Naive thymus-derived CD8-positive, alpha-beta T cell (primary cell): ENCODE measurements at places on chromosomes 4 and X. TPM values are rescaled to one million over a fixed set of nuclear protein-coding genes. Genes with fewer than 3 reads are reported as not detected.
A peak's percentile ranks its signal among the peaks of the same experiment; 100 is the strongest.

GRCh38 chrX:10166248-10166716, 9.5 kb downstream of the CLCN4 start:
- peaks cover 27% of the 10 kb centered on the region for H3K27me3 ChIP-seq
- H3K27ac ChIP-seq: no peak overlapping the region
- H3K36me3 ChIP-seq: no peaks in the 10 kb centered on the region
- no peak overlapping the region for H3K4me3 ChIP-seq
- H3K4me1 ChIP-seq: peaks cover 24% of the 10 kb centered on the region

DNA sequence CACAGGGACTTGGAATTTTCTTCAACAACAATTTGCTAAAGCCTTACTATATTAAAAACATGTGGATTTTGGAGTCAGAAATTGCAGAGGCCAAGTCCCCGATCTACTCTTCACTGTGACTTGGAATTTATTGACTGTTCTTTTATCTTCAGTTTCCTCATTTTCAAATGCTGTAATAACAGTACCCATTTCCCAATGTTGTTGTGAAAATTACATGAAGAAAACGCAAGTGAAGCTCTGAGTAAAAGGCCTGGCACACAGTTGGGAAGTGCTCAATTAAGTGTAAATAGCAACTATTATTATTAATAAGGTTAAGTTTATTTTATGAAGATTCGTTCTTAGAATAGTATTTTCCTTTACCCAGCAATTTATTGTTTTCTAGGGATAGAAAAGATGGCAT, 15.7 kb downstream of the STBD1 start:
- H3K4me3 ChIP-seq: no peak overlapping the region
- DNase-seq: no peak
- H3K27ac ChIP-seq: no peak overlapping the region
- no peaks in the 10 kb centered on the region for H3K36me3 ChIP-seq
- no peaks in the 10 kb centered on the region for H3K27me3 ChIP-seq

Gene NDUFA1
- 54.9 TPM for total RNA-seq

- H3K27ac ChIP-seq: no peak overlapping the region
- peaks cover 38% of the 10 kb centered on the region for H3K36me3 ChIP-seq
- H3K4me1 ChIP-seq: peaks cover 46% of the 10 kb centered on the region
Measured at GRCh38 chr4:38075370-38076152, 115.4 kb downstream of the PTTG2 start.

Gene NSG1
- 68.0 TPM for total RNA-seq

DNA sequence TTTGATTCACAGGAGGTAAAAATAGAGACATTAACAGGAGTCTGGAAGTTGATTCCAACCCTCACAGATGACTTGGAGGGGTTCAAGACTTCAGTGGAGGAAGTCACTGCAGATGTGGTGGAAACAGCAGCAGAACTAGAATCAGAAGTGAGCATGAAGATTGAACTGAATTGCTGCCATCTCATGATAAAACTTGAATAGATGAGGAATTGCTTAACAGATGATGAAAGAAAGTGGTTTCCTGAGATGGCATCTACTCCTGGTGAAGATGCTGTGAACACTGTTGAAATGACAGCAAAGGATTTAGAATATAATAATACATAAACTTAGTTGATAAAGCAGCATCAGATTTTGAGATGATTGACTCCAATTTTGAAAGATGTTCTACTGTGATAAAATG, 76.5 kb downstream of the RELL1 start:
- H3K27me3 ChIP-seq: no peaks in the 10 kb centered on the region
- H3K4me3 ChIP-seq: no peak overlapping the region
- H3K36me3 ChIP-seq: peaks cover 38% of the 10 kb centered on the region
- DNase-seq: no peak
- H3K4me1 ChIP-seq: peaks cover 13% of the 10 kb centered on the region

GRCh38 chrX:53031380-53031779, 17.2 kb upstream of the GPR173 start:
- H3K27ac ChIP-seq: no peak overlapping the region
- peaks cover 4% of the 10 kb centered on the region for H3K27me3 ChIP-seq
- H3K36me3 ChIP-seq: no peaks in the 10 kb centered on the region
- no peak overlapping the region for H3K4me3 ChIP-seq
- no peaks in the 10 kb centered on the region for H3K4me1 ChIP-seq

DNA sequence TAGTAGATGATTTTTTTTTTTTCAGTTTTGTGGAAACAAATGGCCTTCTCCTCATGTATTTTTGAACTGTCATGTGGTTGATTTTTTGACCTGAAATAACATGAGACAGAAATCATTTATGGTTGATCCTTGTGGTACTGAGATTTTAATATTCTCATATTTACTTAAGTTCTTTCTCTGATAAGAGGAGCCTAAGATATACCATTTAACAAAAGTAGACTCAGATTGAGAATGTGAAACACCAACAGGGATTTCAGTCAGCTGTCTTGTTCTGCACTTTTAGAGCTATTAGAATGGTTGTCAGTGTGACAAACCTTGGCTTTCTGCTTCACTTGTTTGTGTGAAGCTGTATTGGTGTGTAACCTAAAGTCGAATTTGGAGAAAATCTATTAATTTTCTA, 575.7 kb downstream of the SPOCK3 start:
- H3K4me1 ChIP-seq: no peaks in the 10 kb centered on the region
- no peak for DNase-seq
- no peak overlapping the region for H3K27ac ChIP-seq
- H3K27me3 ChIP-seq: no peaks in the 10 kb centered on the region

GRCh38 chr4:100894339-100894870, 376.6 kb upstream of the EMCN start:
- no peak overlapping the region for H3K27ac ChIP-seq
- H3K27me3 ChIP-seq: no peaks in the 10 kb centered on the region
- H3K4me3 ChIP-seq: peak overlapping the region; percentile 86
- peaks cover 4% of the 10 kb centered on the region for H3K36me3 ChIP-seq
- no peak for DNase-seq
